ENCODE measurements at places on chromosomes 1 and 21.
A peak's percentile ranks its signal among the peaks of the same experiment; 100 is the strongest.

GRCh38 chr1:241934866-241935265 is 22.7 kb upstream of the BECN2 start:
- DNase-seq: no peak

DNA sequence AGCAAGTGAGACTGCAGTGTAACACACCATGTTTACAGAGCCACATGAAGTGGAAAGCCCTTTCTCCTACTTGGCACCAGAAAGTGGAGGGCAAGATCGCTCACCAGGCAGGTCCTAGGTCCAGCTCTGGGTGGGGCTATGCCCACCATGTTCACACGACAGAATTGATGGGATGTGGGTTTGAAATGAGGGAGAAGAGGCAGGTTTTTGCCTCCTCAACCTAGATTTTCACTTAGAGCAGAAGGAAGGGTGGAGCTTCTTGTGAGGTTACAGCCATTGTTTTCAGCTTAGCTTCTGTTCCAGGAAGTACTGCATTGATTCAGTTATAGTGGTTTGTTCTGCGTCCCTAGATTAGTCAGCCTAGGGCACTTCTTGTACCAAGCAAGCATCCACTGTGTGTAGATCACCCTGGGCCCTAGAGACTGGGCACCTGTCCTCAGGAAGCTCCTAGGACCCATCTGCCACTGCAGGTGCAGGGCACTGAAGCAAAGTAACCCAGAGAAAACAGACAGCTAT is 2.3 kb downstream of the CD53 start:
- peak; percentile 61 for DNase-seq

GRCh38 chr1:158931055-158931737 is at the start of gene PYHIN1:
TSS of gene PYHIN1 (plus strand) at chr1:158931552. CDS start at chr1:158936911, 5,359 bp downstream.
- DNase-seq: no peak

DNA sequence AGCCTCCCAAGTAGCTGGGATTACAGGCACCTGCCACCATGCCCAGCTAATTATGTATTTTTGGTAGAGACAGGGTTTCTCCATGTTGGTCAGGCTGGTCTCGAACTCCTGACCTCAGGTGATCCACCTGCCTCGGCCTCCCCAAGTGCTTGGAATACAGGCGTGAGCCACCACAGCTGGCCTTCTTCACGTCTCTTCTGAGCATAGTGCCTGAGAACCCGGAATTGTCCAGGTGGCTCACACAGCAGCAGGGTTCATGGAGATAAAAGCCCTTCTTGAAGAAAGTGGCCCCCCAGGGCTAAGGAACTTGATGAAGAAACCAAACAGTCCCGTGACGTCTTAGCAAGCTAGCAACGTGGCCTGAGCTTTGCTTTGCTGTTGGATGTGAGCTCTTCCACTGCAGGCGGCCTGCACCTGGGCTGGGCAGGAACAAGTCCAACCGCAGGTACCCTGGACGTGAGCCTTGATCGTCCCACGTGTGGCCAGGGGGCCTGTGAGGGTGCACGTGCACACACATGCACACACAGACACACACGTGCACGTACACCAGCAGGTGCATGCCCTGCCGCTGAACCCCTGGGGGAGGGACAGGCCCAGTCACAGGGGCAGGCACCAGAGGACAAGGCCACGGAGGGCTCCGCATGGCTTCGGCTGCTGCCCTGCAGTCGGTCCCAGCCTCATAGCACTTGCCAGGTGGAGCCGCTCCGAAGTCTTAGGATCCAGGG is 23.4 kb upstream of the TRAPPC10 start:
- no peak for DNase-seq

GRCh38 chr1:201697174-201697573 is 131.8 kb upstream of the IPO9 start:
- DNase-seq: no peak

- no peak for DNase-seq
Observed at GRCh38 chr1:78790174-78790573, 140.5 kb downstream of the IFI44 start.

GRCh38 chr1:68197891-68198290 is 34.4 kb downstream of the WLS start:
- DNase-seq: no peak

- no peak for DNase-seq
Observed at GRCh38 chr1:212982430-212983152, 32.2 kb downstream of the VASH2 start.

- DNase-seq: no peak
Observed at GRCh38 chr1:84598846-84599741, 24.9 kb upstream of the CTBS start.

Data from activated CD4-positive, CD25-positive, alpha-beta regulatory T cell treated with anti-CD3 and anti-CD28 coated beads, Interleukin-2, amount 50 U/mL, for 72 hours (primary cell).